Stimulated activated CD4-positive, alpha-beta T cell treated with anti-CD3 and anti-CD28 coated beads, Interleukin-15, amount 100 ng/mL, for 24 hours (primary cell): ENCODE measurements at places on chromosomes 1 and 21.

GRCh38 chr1:20237646-20238045 lies 51.3 kb upstream of the PLA2G2C start:
- DNase-seq, result no peak

DNA sequence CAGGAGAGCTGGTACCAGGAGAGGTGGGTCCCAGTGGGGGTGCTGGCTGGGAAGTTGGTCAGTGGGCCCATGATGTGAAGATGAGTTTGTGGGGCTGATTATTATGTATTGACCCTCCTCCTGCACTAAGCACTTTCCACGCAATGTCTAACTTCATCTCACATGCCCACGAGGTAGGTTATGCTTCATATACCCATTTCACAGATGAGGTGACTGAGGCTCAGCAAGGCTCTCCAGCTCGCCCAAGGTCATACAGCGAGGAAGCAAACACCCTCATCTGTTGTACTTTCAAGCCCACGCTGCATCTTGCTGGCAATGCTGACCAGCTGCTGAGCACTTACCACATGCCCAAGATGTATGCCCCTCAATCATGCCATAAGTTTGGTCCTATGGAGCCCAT lies 175.8 kb downstream of the GRIK3 start:
- no peak for DNase-seq

DNA sequence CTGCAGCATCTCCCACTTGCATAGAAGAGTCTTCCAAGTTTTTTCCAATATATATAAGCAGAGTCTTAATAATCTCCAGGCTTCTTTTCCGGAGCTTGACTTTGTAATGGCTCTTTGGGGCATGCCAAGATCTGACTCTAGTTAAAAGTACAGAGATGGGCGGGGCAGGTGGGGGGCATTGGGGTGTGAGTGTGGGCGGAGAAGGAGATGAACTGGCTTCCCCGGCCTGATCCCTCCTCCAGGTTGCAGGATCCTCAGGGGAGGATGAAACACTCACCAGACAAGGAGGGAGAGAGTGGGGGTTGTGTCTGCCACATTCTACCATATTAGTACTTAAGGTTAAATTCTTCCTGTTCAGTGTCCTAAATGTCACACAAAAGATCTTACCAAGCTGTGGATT lies 23.0 kb downstream of the S100A10 start:
- no peak for DNase-seq

GRCh38 chr1:163115887-163116286 lies 46.7 kb downstream of the RGS4 start:
- DNase-seq, result no peak

DNA sequence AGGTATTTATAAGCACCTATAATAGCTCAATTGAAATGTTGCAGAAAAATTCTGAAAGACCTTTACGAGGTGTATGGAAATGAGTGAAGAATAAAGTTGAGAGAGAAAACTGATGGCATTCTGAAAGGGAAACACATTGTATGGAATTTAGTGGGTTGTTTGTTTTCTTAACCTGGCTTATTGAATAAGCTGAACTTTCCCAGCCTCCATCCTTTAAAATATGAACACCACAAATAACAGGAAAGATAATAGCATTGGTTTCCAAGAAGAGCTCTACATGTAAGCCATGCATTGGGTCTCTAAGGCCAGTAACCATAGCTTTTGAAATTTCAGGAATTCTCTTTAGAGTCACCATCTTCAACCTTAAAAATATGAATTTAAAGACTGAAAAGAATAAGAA lies 709.0 kb downstream of the USP25 start:
- DNase-seq, result no peak

DNA sequence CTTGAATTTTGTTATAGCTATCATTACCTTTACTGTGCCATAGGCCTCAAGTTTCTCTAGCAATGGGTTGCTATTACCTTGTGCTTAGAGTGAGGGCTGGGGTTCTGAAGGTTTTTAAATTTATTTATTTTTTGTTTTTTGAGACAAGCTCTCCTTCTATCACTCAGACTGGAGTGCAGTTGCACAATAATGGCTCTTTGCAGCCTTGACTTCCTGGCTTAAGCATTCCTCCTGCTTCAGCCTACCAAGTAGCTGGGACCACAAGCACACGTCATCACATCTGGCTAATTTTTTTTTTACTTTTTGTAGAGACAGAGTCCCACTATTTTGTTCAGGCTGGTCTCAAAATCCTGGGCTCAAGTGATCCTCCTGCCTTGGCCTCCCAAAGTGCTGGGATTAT lies 41.5 kb downstream of the SNX27 start:
- no peak for DNase-seq

DNA sequence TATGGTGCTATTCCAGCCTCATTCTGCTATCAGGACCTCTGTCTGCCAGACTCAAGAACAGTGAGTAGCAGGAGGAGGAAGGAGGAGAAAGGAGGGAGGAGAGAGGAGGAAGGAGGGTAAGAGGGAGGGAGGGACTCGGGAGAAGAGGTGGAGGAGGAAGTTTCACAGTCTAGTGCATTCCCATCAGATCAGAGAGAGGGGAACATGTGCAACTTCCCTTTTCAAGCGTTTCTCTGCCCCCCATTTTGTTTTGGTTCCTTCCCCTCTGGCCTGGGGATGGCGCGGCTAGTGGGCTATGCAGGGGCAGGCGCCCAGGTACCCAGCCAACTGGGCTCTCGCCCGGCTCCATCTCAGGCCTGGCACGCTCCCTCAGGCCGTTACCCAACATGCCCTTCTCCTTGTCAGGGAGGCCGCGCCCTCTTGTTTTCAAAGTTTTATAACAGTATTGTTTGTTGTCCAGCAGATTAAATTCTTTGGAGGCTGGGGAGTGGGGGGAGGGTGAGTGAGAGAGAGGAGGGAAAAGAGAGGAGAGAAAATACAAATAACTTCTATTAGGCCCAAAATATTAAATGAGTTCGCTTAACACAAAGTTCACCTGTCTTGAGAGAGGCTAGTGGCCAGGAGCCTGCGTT lies 56.0 kb downstream of the CD46 start:
- no peak for DNase-seq

GRCh38 chr1:63238721-63239120 lies 83.6 kb upstream of the FOXD3 start:
- no peak for DNase-seq

GRCh38 chr1:41700986-41701535 lies 216.6 kb upstream of the EDN2 start:
- DNase-seq, result no peak

DNA sequence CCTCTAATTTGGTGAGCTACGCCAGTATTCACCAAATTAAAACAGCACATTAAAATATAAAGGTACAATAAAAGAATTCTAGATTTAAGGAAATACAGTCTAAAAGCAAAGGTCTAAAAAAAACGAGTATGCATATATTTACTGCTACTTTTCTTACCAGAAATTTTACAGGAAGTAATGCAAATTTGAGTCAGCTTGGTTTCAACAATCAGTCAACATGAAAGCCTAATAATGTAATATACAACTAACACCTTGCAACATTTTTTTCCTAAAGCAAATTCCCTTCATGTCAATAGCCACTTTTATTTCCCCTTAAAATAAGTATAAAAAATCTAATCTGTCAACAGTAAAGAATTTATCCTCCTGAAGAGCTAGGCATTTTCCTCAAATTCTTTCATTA lies 11.9 kb downstream of the PTP4A2 start:
- no peak for DNase-seq

GRCh38 chr1:233328142-233328921 lies 808 bp downstream of the MAP3K21 start:
- DNase-seq, result peak; percentile 43

DNA sequence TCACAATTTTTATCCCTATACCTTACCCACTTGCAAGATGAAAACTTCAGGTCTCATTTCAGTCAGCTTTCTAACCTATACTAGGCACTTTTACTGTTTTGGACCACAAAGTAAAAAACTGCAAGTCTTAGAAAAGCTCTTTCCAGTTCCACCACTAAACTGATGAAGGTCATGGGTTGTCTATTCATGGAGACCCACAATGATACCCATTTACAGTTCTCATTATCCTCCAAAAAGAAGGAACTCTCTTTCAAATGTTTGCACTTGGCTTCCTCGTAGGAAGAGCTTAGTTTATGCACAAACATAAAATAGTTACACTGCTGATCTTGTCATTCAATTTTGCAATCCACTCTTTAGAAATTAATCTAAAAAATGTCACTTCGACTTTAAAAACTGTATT lies 9.3 kb downstream of the ZNF281 start:
- DNase-seq, result no peak

GRCh38 chr1:89005286-89006151 lies 13.1 kb upstream of the KYAT3 start:
- DNase-seq, result no peak

DNA sequence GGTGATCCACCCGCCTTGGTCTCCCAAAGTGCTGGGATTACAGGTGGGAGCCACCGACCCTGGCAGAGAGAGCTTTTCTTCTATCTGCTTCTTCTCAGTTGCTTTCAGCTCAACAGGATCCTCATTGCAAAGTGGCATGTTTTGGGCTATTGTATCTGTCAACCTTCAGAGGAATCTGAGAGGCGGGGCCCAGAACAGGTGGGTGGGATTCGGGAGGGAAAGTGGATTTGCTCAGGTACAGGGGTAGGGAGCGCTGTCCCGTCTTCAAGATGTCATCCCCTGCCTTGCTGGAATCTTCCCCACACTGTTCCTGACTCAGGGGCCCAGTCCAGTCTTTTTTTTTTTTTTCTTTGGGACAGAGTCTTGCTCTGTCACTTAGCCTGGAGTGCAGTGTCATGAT lies 26.9 kb upstream of the RCC2 start:
- no peak for DNase-seq

DNA sequence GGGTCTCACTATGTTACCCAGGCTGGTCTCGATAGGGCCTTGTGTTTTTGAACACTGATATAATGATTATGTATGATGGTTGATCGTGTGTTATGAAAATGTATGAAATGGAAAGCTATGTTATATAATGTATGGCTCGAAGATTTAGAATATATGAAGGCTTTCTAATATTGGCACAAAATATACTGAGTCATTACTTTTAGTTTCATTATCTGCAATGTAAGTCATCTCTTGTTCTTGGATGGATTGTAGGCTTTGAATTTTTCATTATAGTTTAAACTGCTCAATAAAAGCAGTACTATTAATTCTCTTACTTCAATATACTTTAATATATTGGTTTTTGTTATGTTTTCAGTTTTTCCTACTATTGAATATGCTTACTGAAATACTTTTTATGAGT lies 10.1 kb downstream of the FMN2 start:
- DNase-seq, result no peak

DNA sequence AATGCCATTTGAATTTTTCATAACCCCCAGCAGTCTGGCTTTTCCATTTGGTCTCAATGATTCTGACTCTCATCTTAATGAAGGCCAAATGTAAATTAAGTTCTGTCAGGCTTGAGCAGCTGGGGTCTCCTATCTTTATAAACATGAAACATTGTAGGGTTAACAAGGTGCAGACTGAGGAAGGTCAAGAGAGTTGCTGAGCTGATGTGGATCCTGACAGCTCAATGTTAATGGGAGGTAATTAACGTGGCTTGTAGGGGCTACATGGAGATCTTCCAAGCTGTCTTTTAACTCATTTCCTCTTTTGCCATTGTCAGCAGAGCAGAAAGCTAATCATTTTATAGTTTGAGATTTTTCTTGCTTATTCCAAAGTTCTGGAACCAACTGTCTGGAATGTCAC lies 55.2 kb downstream of the FGGY start:
- no peak for DNase-seq

DNA sequence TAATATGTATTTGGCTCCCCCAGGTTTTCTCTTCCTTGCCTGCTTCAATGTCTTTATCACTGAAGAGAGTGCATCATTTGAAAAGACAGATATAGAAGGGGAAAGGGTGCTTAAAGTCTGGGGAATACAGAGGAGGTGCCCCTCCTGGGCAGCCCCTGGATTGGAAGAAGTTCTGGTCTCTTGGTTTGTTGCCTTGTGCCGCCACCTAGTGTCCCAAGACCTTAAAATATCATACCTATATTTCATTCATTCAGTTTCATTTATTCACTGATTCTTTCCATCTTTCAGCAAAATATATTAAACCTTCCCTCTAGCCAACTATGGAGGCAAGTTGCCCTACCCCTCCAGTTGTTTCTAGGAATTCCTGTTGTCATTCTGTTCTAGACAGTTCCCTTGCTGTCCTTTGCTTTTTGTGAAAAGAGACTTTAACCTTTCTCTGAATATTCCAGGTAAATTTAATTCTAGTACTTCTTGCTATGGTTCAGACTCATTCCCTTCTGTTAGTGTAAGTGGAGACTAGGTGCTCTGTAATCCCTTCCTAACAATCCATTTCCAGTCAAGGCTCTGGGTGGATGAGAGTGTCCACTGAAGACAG lies 56.1 kb downstream of the MEF2D start:
- peak; percentile 58 for DNase-seq

GRCh38 chr1:171654201-171654941 lies 1.9 kb upstream of the MYOC start:
- no peak for DNase-seq

DNA sequence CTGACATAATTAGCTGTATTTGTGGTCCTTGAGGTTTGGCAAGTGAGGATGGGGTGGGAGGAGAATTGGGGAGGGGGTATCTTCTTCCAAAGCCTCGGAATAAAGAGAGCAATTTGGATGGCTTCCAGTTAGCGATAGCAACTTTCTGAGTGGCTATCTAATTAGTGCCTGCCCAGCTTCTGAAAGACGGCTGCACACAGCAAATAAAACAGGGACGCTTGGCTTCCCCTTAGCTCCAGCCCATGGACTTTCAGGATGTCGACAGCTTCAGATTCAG lies 31.1 kb downstream of the KLHDC7A start:
- no peak for DNase-seq

DNA sequence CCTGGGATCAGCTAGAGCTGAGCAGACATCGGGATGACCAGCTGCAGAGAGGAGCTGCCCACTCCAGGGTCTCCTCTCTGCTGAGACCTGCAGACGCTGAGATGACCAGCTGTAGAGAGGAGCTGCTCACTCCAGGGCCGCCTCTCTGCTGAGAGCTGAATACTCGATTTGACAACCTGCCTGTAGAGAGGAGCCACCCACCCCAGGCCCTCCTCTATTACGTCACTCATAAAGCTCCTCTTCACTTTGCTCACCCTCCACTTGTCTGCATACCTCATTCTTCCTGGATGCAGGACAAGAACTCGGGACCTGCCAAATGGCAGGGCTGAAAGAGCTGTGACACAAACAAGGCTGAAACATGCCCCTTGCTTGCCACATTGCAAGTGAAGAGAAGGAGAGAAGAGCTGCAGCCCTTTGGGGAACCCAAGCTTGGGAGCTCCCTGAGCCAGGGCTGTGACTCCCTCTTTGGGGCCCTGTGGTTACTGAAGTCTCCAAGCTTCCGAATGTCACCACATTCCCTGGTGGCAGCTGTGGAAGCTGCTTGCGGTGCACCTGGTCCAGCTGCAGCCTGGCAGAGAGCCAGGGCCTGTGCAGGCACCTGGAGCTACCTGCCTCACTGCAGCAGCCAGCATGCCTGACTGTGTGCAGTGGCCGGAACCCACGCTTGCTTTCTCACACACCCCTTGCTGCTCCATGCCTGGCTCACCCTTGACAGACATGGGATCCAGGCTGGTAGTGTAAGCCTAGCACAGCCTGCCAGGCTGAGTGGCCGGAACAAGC lies 59.6 kb downstream of the CC2D1B start:
- DNase-seq, result no peak

- no peak for DNase-seq
These were observed 125.3 kb upstream of the NGF start for GRCh38 chr1:115463347-115463746.
